ENCODE measurements at places on chromosomes 7 and 10.

- no peak for DNase-seq
Measured at GRCh38 chr10:125928928-125929585, 32.7 kb downstream of the FANK1 start.

- DNase-seq = no peak
Measured at GRCh38 chr7:40717242-40717641, 582.4 kb downstream of the SUGCT start.

- DNase-seq = no peak
Measured at GRCh38 chr10:102537948-102538347, 34.2 kb downstream of the SUFU start.

GRCh38 chr7:38360776-38361175, 87.3 kb upstream of the TARP start:
- DNase-seq = no peak

GRCh38 chr10:3786295-3787015, 1.4 kb upstream of the KLF6 start:
- DNase-seq = peak; percentile 70

GRCh38 chr7:21939136-21939857, 6.4 kb downstream of the CDCA7L start:
- DNase-seq = no peak

DNA sequence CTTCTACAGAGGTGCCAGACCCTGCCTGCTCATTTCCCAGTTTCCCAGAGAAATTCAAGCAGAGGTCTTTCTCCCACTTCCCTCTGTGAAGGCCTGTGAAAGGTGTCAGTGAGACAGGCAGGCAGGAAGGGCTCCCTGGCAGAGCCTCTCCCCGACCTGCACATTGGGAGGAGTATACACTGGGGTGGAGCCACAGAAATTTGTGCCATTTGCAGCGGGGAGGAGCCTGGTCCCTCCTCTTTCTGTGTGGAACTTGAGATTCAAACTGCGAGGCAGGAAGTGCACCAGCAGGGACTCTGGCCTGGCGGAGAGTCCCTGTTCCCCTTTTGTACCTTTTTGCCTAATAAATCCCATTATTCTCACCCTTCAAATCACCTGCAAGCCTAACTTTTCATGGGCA, 54.6 kb upstream of the OPN4 start:
- DNase-seq = no peak

GRCh38 chr7:114243646-114244045, 171.0 kb upstream of the FOXP2 start:
- no peak for DNase-seq
